MCF 10A (cell line): ENCODE measurements at places on chromosomes 13 and 19.

DNA sequence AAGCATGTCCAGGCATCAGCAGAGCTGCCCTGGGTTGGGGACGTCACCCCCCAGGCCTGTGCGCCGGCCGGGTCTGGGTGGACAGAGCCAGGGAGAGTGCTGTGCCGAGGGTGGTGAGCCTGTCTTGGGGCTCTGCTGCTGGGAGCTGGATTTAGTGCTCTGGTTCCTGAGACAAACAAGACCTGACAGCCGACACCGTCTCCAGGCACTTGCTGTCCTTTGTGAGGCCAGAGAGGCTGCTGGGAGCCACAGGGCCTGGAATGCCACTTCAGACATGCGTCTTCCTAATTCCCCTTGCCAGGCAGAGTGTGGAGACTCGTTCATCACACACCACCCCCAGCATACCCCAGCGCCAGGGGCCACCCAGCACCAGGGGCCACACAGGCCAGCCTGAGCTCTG, 165.8 kb downstream of the KDM4B start:
- no peak for DNase-seq

DNA sequence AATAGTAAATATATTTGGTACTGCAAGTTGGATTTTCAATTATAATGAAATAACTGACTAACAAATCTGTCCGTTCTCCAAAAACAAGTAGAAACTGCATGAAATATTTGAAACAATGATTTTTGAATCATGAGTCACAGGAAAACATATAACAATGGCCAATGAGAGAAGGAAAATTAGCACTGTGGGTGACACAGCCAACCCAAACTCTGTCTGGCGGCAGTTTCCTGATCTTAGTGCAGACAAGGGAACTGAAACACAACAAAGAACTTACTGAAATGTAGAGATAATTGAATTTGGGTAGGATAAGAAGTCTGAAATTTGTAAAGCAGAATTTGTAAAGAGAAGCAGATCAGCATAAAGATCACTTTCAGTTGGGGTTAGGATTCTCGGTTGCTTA, 2743.3 kb upstream of the PCDH20 start:
- DNase-seq: peak; percentile 7

DNA sequence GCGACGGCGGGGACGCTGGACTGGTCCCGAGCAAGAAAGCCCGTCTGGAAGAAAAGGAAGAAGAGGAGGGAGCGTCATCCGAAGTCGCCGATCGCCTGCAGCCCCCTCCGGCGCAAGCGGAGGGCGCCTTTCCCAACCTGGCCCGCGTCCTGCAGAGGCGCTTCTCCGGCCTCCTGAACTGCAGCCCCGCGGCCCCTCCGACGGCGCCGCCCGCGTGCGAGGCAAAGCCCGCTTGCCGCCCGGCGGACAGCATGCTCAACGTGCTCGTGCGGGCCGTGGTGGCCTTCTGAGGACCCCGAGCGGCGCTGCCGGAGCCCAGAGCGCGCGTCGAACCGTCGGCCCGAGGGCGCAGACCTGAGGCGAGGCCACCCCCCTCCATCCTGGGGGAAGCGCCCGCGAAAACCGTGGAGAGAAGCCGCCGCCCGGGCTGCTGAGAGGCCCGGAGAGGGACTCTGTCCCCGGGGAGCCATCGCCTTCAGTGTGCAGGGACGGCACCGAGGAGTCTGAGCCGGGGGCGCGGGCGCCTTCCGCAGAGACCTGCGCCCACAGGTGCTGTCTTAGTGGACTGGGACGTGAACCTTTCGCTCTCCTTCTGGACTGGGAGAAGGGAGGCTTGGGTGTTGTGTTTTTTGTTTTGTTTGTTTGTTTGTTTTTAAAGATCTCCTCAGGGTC, 3.5 kb downstream of the IER2 start:
- DNase-seq: peak; percentile 29

DNA sequence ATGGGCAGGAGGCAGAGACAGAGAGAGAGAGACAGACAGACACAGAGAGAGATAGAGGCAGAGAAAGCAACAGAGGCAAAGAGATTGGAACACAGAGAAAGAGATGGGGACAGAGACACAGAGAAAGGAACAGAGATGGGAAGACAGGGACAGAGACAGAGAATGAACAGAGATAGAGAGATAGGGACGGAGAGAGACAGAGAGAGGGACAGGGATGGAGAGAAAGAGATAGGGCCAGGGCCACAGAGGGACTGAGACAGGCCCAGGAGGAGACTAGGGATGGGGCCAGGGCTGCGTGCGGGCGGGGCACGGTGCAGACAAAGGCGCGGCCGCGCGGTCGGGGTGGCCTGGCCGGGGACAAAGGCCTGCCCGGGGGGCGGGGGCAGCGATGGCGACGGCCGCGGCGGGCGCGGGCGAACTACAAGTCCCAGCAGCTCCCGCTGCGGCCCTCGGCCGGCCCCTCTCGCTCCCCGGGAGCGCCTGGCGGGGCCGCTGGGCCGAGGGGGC, at the start of gene ZNF358:
TSS of gene ZNF358 (plus strand) at position 459 of the 507 bp plus-strand sequence. CDS start 3,140 bp downstream, outside the sequence.
- DNase-seq: peak; percentile 44

DNA sequence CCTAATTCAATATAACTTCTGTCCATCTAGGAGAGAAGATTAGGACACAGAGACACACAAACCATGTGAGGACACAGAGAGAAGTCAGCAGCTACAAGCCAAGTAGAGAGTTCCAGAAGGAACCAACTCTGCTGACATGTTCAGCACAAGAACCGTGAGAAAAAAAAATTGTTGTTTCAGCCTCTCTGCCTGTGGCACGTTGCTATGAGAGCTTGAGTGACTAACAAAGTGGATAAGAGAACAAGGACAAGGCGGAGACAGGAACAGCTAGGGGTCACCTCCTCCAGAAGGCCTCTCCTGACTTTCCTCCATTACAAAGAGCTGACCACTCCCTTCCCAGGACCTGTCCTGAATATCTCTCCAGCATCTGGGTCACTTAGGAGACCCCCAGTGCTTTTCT, 5.6 kb upstream of the SIGLEC12 start:
- DNase-seq: no peak
